Muscle of arm (tissue), 14 donors: ENCODE measurements at places on chromosomes 12 and 14. TPM values are rescaled to one million over a fixed set of nuclear protein-coding genes. Genes with fewer than 3 reads are reported as not detected.

DNA sequence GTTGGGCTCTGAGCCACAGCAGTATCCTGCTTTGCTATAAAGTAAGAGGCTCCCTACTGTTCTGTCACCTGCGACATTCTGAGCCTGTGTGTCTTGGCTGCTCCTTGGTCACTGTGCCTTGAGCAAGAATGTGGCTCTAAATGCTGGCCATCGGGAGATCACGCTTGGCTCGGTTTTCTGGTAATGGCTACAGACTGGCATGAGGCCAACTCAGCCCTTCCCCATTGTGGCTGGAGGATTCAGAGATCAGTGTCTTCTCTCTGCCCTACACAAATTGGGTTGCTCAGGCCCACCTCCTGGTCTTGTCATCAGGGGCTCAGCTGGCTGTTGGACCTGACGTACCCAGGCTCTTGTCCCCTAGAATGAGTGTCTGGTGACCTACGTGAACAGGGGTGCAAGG lies 94.5 kb downstream of the PLXNC1 start:
- DNase-seq: no peak

SDR9C7 gene
- 0.46 TPM for polyA plus RNA-seq

PRIMA1 gene
- polyA plus RNA-seq: 2.2 TPM

GRCh38 chr14:94836849-94837248 lies 66.9 kb upstream of the GSC start:
- no peak for DNase-seq

GRCh38 chr14:96098309-96098998 lies 59.3 kb downstream of the C14orf132 start:
- no peak for DNase-seq

DNA sequence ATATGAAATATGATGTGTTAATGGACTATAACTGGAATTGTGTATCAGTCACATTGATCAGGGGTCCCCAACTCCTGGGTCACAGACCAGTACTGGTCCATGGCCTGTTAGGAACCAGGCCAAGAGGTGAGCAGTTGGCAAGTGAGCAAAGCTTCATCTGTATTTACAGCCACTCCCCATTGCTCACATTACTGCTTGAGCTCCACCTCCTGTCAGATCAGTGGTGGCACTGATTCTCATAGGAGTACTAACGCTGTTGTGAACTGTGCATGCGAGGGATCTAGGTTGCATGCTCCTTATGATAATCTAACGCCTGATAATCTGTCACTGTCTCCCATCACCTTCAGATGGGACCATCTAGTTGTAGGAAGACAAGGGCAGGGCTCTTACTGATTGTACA lies 72.3 kb downstream of the CDK17 start:
- DNase-seq: no peak

- no peak for DNase-seq
These were observed 38.0 kb upstream of the FKBP4 start for GRCh38 chr12:2756756-2757155.

DNA sequence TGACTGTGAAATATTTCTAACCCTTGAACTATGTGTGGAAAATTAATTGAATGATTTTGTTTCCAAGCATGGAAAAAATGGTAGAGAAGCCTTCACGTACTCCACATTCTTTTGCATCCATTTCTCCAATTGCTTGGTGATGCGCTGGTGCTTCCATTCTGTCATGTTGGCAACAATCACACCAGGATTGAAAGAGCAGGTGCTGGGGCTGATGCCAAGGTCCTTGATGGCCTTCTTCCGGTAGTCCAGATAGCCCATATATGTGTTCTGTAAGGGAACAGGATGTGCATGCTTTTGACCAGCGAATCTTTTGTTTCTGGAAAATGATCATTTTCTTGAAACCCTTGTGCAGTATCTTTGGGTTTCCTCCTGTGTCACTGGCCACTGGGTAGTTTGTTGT lies 28.6 kb downstream of the TDG start:
- DNase-seq: peak; percentile 36

- DNase-seq: no peak
These were observed 346.7 kb upstream of the CCDC196 start for GRCh38 chr14:66139432-66139831.

DNA sequence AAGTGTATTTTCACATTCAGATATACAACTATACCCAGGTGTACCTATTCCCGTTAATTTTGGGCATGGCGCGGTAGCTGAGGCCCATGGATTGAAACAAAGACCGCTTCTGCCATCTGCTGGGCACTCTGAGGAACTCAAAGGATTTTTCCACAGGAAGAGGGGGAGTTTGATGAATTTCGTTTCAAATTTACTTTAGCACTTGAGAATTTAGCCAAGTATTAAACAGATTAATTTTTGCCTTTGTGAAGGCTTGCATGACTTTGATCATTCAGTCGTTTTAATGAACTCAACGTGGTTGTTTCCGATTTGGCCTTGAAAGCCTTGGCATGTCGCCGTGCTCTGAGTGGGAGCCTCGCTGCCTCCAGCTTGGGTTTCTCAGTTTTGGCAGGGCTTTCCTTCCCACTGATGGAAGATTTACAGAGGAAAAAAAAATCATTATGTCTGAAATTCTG lies 153.2 kb upstream of the DDHD1 start:
- DNase-seq: peak; percentile 79

DNA sequence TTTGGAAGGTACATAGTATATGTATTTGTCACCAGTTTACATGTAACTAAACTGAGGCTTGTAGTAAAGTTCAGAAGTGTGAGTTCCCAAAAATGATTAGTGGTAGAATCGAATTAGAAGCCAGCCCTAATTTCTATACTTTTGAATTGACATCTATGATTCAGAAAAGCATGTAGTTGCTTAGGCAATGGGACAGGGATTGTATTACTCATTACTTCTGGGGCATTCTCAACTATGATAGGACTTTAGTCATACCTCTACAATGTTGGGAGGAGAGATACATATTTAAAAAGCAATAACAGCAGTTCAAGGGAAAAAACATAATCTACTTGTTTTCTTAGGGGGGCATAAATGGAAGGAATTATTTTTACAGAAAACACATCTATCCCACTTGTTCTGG lies 277.9 kb upstream of the E2F7 start:
- no peak for DNase-seq
